ENCODE measurements at places on chromosomes 7 and 10.

DNA sequence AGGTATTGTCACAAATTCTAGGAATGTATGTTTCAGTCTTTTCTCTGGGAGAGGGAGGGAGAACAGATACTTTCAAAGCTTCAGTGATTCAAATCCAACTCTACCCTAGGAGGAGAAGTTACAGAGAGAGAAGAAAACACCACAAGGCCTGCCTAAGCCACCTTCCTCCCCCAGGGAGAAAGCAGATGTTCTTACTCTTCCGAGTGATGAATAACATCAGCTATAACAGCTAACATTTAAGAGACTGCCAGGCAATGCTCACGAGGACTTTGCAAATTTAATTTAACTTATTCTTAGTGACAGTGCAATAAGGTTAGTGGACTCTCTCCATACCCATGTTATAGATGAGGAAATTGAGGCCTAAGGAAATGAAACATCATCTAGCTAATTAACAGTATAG is 36.8 kb downstream of the TAS2R41 start:
- no peak for DNase-seq

GRCh38 chr7:33143996-33144718 is 14.8 kb downstream of the BBS9 start:
- DNase-seq: no peak

GRCh38 chr7:42476255-42476654 is 239.2 kb upstream of the GLI3 start:
- no peak for DNase-seq

GRCh38 chr10:6220418-6221191 is 17.9 kb downstream of the PFKFB3 start:
- no peak for DNase-seq

DNA sequence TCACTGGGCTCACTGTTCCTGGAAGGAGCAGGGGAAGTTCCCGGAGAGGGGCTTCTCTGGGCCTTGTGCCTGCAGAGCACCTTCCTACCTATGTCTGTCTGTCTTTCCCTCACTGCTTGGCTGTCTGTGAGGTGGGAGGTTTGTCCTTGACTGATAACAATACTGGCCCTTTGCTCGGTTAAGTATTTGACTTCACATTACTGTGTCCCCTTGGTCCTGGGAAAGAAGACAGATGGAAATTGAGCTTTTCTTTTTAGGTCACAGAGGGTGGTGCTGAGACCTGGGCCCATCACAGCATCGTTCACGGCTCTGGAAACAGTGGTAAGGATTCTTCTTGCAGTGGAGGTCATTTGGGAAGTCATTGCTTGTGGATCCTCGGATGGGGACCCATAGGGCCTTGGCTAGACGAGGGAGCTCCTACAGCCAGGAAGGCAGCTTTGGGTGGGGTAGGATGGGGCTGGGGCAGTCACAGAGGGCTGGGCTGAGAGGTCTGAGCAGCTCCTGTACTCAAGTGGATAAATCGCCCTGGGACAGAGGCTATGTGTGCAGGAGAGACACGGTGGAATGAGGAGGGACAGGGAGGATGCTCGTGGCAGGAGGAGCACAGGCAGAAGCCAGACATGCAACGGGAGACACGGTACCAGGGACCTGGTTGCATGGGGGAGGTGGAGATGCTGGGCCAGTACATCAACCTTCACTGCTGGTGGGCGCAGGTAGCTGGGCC is 450.2 kb downstream of the PLXNA4 start:
- no peak for DNase-seq

GRCh38 chr7:83178066-83178465 is 15.4 kb upstream of the PCLO start:
- no peak for DNase-seq

DNA sequence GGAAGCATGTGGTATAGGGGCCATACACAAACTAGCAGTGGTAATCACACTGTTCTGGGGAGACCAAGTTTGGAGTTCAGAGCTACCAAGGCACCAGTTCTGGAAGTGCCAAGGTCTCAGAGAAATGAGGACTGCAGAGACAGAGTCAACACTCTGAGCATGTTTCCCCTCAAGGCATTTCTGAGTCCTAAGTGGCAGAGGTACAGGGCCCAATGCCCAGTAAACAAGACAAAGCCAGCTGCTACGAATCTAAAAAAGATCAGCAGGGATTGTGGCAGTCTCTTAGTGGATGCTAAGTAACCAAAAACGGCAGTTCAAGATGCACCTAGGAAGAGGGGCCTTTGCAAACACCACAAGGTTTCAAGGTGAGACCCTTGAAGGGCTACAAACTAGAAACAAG is 271.9 kb downstream of the TNS3 start:
- no peak for DNase-seq

GRCh38 chr10:48446785-48447184 is 140.3 kb downstream of the MAPK8 start:
- DNase-seq: no peak

DNA sequence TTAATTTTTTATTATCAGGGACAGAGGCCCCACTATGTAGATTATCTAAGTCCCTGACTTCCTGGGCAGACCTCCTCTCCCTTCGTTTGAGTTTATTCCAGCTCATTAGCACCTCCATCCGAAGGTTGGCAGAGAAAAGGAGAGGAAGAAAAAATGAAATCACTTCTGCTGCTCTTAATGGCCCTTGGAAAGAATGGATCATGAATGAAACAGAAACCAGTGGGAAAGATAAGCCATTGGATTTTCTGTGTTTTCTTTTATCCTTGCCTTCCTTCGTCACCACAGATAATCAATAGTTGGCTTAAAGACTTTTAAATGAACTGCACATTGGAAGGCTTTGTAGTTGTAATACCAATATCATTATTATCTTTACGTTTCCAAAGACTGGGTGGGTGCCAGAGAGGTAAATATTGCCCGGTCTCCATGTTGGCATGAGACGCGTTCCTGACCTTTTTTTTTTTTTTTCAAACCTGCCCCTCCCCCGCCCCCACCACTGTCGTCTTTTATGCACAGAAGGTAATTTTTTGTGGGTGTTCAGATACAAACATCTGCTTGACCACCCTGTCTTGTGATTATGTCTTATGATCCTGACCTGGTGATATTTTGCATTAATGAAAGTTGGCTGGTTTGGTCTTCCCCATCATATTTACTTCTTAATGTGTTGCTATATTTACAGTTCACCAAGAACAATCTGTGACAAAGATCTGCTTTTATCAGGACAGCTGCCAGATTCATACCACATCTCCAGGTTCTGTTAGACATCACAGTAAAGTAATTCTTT is 116.8 kb downstream of the ARID5B start:
- DNase-seq: no peak

DNA sequence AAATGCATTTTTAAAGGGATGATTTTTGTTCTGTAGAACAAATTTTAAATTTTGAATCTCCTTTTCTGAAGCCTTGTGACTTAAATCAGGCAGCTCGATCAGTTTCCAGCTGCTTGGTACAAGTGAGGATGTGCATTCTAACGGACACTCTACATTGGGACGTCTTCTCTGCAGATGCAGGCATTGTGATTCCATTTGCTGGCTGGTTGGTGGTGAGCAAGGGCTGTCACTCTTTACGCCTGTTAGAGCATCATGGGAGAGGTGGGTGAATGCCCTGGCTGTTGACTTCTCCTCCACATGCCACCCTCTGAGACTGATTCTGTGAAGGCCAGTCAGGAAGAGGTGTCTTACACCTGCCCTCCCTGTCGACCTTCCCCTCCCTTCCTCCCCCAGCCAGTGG is 240.5 kb upstream of the RNF32 start:
- no peak for DNase-seq

DNA sequence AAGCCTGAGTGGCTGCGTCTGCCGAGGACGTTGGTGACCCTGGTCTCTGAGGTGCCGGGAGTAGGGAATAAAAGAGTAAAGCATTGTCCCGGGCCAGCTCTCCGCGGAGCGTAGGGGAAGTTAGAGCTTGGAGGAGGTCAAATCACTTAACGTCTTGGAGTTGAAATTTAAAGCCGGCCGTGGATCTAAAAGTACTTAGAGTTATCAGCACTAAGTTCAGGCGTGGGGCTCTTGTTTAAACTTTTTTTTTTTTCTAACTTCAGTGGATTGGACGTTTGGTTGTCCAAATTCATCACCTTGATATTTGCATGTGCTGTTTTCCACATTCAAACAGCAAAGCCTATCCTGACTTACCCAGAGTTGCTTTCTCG is 700 bp downstream of the NIPSNAP2 start:
- no peak for DNase-seq

DNA sequence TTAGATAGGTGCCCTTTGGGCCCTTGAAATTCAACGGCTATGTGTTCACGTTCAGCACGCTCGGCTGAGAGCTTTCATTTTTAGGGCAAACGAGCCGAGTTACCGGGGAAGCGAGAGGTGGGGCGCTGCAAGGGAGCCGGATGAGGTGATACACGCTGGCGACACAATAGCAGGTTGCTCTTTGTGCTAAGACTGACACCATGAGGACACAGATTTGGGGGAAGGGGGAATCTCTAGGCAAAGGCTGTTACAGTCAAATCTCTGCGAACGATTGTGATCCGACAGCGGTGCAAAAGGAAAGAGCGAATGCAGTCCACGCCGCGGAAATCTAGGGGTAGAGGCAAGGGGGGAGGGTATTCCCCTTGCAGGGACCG is 667 bp downstream of the KLLN start:
- DNase-seq: no peak

- no peak for DNase-seq
These were observed 41.9 kb downstream of the SYPL1 start for GRCh38 chr7:106070201-106070551.

- no peak for DNase-seq
These were observed 37.2 kb downstream of the CHN2 start for GRCh38 chr7:29231671-29232232.

GRCh38 chr7:72785166-72785955 is 42.6 kb downstream of the TYW1B start:
- no peak for DNase-seq

- DNase-seq: no peak
These were observed 5.1 kb downstream of the SCART1 start for GRCh38 chr10:133458710-133459453.

DNA sequence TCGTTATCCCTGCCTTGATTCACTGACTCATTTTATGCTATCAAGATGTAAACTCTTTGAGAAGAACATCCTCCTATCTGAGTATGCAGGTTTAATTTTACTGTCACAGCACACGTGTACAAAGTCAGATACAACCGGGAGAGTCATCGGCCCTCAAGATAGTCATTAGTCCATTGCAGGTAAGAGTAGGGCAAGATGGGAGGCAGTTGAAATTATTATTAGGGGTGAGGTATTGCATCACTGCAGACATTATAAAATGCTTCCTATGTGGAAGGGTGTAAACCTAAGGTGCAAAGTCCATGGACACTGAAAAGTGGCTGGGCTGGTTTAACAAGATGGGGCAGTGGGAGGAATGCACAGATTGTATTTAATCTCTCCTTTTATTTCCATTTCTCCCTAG is 113.7 kb downstream of the ARL4A start:
- no peak for DNase-seq

DNA sequence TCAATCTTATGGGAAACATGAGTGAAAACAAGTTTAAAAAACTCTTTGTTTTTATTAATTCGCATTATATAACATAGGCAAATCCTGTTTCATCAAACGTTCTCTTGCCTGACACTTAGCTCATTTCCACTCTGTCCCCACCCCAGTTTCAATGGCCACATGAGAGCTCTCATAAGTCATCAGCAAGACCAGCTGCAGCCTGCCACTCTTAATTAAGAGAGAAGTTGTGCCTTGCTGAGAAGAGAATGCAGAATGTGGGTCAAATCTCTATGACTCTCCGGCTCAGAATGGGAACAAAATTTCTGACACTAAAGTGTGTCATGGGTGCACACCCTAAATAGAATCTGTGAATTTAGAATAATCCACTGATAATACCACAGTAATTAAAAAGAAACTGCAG is 39.6 kb downstream of the ASAH2 start:
- DNase-seq: no peak

GRCh38 chr7:157139810-157140510 is 1.2 kb downstream of the UBE3C start:
- DNase-seq: no peak

DNA sequence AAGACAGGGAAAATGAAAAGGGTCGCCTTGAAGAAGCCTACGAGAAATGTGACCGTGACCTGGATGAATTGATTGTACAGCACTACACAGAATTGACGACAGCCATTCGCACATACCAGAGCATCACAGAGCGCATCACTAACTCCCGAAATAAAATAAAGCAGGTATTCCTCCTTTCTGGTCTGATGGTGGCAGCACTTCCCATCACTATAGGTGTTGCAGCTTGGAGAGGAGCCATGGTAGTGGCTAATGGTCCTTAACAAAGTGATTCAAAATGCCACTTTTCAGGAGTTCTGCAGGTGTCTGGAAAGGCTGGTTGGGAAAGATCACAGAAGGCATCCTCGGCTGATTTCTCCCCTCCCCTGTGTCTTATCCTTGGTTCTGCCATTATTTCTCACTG is 22.1 kb downstream of the EXOC4 start:
- DNase-seq: no peak

DNA sequence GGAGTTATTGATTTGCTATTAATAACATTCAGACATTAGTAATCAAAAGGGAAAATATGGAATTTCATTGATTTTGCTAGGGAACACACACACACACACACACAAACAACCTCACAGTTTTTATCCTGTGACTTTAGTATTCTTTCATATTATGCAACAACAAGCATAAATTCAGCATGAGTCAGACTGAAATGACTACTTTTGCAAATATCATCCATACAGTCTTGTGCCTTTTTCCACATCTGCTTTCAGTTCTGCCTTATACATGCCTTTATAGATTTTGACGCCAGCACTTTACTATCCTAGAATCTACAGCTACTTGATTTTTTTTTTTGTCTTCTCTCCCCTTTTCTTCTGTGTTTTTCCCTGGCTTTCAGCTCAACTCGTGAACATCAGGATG is 975.8 kb upstream of the LRRTM3 start:
- DNase-seq: no peak

- DNase-seq: no peak
These were observed 33.5 kb upstream of the SFTPD start for GRCh38 chr10:79982362-79982800.

DNA sequence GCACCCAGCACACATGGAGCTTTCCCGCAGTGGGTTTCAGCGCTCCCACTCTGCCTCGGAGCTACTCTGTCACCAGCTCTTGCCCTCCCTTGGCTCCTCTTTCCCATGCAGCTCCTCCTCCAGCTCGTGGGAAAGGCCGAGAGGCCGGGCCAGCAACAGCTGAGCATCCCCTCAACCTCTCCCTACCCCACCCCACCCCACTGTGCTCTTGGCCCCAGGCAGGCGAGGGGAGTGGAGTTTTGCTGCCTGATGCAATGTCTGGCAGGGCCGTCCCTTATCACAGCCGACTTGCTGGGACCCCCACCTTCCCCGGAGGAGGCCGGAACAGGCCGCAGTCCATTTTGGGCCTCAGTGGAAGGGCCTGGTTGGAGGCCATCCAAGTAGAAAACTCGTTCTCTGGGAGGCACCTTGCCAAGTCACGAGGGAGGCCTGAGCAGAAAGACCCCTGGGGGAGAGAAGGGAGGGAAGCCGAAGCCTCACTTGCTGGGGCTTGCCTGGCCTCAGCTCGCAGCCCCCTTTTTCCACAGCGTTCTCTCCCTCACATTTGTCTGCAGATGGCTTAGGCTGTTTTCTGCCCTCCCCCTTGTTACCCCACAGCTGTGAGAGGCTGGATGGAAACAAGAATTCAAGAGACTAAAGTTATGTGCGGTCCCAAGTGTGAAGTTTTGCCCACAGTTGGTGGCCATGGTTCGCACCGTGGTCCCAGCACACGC is 35.3 kb downstream of the CHST3 start:
- DNase-seq: no peak

Measured in AG04450 (cell line).